Stimulated activated CD8-positive, alpha-beta memory T cell treated with anti-CD3 and anti-CD28 coated beads, Interleukin-4, amount 100 ng/mL, for 1 hour (primary cell): ENCODE measurements at places on chromosomes 2 and 18.

DNA sequence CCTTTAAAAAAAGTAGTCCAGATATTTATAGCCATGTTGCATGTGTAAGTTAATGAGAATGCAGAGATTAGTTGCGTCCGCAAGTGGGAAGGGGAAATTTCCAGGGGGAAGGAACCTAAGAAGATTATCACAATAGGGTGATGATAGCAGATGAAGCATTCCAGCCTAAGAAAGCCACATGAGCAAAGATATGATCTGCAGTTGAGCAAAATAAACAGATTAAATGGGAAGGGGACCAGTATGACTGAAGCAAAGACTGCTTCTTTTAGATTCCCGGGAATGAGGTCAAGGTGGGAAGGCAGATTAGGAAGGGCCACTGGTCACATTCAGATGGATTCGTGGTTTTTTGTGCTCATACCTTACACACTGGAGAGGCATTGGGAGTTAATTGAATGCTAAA, 154.6 kb upstream of the CDH2 start:
- DNase-seq, result no peak

DNA sequence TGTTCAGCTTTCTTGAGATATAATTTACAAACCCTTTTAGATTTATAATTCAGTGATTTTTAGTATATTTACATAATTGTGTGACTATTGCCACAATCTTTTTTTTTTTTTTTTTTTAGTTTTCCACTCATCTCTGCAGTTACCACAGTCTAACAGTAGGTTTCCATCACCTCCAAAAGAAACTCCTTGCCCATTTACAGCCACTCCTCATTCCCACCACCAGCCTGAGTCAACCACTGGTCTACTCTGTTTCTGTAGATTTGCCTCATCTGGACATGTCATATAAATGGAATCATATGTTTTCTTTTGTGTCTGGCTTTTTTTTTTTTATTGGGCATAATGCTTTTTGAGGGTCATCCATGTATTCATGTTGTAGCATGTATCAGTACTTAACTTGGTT, 16.1 kb downstream of the MTX2 start:
- no peak for DNase-seq

DNA sequence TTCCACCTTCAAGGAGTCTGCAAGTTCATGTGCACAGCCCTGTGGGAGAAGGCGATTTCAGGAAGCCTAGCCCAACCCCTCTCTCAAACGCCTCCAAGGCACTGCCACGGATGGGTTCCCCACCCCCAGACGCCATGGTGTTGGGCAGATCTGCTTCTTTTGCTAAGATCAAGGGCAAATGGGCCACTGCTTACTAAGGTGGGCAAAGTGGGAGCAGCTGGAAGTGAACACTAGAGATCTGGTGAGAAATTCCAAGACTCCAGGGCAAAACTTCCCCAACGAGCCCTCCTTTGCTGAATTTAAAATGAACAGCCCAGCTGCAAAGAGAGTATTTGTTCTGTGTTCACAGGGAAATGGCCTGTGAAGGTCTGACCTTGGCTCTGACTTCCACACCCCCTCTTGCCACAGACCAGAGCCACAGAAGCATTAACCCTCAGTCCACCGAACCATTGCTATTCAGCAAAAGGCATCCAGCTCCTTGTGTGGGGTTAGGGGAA, 45.1 kb upstream of the ZBTB7C start:
- no peak for DNase-seq

- no peak for DNase-seq
Measured at GRCh38 chr2:230602562-230603230, 109.9 kb upstream of the CAB39 start.

DNA sequence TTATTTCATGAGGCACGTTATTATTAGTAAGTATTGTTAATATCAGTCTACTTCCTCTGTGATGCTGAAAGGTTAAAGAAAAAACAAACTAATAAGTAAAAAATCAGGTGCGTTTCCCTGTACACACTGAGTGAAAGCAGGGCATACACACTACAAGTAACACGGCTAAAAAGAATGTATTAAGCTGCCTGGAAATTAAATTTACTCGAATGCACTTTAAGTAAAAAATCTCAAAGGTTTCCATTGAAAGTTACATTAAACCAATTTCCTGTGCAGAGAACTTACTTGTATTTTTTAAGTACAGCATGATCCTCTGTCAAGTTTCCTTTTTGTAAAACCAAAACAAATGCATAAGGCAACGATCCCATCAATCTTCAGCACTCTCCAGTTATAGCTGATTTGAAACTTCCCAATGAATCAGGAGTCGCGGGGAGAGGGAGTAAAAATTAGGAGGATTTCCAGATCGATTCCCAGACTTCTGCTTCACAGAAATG, 633 bp downstream of the BCL2 start:
- no peak for DNase-seq

GRCh38 chr2:61432990-61433389, 37.9 kb downstream of the USP34 start:
- DNase-seq, result no peak

GRCh38 chr18:25283781-25284180, 68.2 kb downstream of the ZNF521 start:
- DNase-seq, result no peak

GRCh38 chr18:6194640-6195039, 220.1 kb downstream of the L3MBTL4 start:
- no peak for DNase-seq

DNA sequence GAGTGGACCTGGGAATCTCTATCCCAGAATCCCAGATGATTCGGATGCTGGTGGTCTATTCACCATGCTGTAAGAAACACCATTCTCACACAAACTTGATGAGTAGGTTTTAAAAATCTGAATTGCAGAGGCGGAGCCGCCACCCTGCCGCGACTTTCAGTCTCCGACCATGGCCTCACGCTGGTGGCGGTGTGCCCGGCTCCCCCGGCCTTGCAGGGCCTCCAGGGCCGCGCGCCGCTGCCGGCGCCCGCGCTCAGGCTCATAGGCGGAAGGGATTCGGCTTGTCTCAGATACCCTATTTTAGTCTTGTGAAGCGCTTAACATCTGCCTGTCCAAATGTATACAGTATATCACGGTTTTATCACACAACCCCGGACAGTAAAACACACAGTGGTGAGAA, 2.6 kb upstream of the PPM1B start:
- DNase-seq, result no peak

- DNase-seq, result no peak
Measured at GRCh38 chr2:107669335-107669734, 157.4 kb upstream of the RGPD4 start.

GRCh38 chr18:2222270-2223185, 348.8 kb downstream of the METTL4 start:
- DNase-seq, result no peak

DNA sequence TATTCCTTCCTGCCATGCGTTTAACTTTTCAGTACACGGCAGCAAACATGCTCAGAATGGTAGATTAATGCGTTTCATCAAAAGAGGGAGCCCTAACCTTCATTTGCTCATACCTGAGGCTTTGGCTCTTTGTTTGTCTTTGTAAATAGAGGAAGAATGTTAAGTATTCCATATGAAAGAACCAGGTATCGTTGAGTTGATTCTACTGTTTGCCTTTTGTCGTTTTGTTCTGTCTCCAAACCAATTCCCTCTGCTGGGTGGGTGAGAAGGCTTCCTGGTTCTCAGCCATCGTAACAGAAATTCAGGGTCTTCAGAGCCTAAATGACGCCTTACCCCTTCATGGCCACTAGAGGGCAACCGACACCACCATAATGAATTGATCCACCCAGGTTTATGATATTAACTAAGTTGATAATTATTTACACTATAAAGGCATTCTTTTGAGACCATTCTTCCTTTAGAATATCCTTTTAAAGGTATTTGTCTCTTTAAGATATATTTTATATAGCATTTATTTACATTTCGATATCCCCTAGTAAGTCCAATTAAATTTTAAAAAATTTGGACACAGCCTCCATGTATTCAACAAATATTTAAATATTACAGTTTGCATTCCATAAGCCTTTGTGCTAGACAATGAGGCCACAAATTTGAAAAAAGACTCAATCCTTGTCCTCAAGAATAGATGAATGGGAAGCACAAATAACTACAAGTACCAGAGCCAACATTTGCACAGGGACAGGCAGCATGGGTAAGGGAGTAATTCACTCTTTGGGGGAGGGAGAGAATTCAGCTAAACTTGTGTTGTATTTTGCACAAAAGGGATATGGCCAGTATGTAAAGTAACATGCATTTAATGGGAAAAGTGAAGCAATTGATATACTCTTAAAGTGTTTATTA, 48.1 kb downstream of the TIMM21 start:
- peak; percentile 35 for DNase-seq

- no peak for DNase-seq
Measured at GRCh38 chr2:224882291-224883171, 159.7 kb downstream of the DOCK10 start.

- DNase-seq, result no peak
Measured at GRCh38 chr2:45173513-45173912, 164.3 kb upstream of the SIX2 start.

DNA sequence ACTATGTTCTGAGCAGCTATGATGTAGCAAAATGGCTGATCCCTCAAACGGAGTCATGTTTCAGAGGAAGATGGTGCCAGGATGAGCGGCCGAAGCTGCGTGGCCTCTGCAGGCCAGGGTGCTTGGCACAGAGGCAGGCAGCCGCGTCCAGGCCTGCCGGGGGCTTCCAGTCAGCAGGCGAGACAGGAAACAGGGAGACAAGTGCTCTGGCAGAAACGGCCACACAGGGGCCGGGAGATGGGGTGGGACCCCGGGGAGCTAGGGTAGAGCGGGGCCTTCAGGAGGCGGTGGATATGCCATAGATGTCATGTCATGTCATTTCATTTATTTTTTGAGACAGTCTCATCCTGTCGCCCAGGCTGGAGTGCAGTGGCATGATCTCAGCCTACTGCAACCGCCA, 50.7 kb downstream of the EIPR1 start:
- DNase-seq, result no peak

DNA sequence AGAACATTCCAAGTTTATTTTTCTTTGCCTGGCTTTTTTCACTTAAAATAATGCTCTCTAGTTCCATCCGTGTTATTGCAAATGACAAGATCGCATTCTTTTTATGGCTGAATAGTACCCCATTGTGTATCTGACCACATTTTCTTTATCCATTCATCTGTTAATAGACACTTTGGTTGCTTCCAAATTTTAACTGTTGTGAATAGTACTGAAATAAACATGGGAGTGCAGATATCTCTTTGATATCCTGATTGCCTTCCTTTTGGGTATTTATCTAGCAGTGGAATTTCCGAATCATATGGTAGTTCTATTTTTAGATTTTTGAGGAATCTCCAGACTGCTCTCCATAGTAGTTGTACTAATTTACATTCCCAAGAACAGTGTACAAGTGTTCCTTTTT, 230.5 kb downstream of the FIGN start:
- no peak for DNase-seq

DNA sequence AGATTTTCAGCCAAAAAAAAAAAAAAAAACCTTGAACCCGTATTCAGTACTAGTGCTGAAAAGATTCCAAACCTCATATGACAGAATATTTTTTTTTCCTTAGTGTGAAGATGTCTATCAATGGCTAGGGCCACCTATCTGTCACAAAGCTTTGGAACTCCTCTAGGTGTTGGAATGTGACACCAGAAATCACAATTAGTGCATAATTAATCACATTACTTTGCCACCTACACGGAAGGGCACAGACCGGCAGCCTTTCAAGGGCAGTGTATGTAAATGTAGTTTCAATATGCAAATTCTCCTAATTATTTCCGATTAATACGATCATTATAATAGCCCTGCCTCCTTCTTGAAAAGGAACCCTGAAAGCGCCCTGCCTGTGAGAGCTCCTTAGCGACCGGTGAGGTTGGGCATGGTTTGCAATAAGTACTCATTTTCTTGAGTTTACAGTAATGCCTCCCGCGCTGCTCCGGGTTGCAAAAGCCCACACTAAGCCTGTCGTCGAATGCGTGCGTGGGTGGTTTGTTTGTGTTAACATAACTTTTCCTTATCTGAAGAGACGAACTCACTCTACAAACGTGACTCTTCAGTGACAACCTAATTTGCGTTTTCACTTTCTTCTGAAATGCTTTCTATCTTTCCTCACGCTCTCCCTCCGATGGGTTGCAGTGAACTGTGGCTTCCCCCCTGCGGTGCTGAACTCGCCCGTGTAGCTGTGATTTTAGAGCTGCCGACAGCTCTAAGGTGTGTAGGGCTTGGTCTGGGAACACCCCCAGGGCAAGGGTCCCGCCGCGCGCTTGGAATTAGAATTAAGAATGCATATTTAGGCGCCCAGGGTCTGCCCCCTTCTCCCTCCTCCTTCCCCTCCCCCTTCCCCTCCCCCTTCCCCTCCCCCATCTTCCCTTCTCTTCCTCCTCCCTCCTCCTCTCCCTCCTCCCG, 765 bp upstream of the ID2 start:
- DNase-seq, result no peak

DNA sequence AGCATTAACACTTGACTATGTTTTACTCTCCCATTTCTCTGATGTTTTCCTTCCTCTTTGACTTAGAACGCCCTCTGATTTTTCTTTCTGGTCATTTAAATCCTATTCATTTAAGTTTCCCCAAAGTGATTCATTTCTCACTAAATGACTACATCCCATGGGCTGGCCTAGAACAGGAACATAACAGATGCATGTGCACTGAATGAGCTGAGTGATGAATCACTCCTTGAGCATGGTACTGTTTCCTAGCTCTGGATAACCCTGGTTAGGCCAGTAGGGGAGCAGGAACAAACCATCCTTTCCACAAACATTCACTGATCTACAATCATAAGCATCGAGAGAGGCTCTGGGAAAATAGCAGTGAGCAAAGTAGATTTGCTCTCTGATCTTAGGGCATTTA, 221.9 kb upstream of the SETBP1 start:
- no peak for DNase-seq

GRCh38 chr2:10531874-10532637, 83.9 kb upstream of the ODC1 start:
- DNase-seq, result no peak

GRCh38 chr18:49226243-49227000, 234.0 kb downstream of the DYM start:
- DNase-seq, result no peak

DNA sequence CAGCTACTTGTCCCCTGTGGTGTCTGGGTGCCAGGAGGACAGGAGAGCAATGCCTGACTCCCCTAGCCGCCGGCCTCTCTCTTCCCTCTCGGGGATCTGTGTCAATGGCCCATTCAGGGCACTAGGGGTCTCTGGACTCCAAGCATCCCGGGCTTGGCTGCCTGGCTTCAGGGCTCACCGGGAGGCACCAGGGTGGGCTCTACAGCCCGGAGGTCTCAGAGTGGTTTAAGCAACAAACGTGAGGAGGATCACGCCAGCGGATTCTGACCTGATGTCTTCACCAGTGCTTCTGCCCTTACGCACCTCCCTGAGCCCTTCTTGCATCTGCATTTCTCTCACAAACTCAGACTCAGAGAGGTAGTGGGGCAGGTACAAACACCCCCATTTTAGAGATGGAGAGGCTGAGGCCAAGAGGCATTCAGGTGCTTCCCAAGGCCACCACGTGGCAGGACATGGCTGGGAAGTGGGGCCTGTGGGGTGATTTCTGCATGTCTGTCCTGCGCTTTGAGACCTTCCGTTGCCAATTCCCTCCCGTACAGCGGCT, 243.0 kb downstream of the CELF4 start:
- DNase-seq, result no peak
